ENCODE measurements at places on chromosomes 5 and 9. TPM values are rescaled to one million over a fixed set of nuclear protein-coding genes. Genes with fewer than 3 reads are reported as not detected.

Gene NRARP
- total RNA-seq, result 0.32 TPM

Gene HOMER1
- 11.1 TPM for total RNA-seq

Gene IL3
- total RNA-seq, result not detected

Gene ADAMTS19
- total RNA-seq, result not detected

Gene TAF11L10
- total RNA-seq, result not detected

Gene FOXD4L6
- not detected for total RNA-seq

Gene CKMT2
- not detected for total RNA-seq

Gene NUDT2
- 7.6 TPM for total RNA-seq

Gene ALDOB
- total RNA-seq, result not detected

Gene NEUROG1
- not detected for total RNA-seq

Gene UBTD2
- total RNA-seq, result 41.4 TPM

Gene F12
- 0.43 TPM for total RNA-seq

Gene ZNG1F
- total RNA-seq, result 2.2 TPM

Gene GBGT1
- 3.1 TPM for total RNA-seq
